ENCODE measurements at places on chromosomes 7 and 10. TPM values are rescaled to one million over a fixed set of nuclear protein-coding genes. Genes with fewer than 3 reads are reported as not detected.

SYT15 gene
- total RNA-seq, result 24.8 TPM

IKZF1 gene
- total RNA-seq, result 13.5 TPM

GCK gene
- 1.2 TPM for total RNA-seq

NPTX2 gene
- 11.5 TPM for total RNA-seq

VWA2 gene
- total RNA-seq, result not detected

NUTM2D gene
- total RNA-seq, result 2.7 TPM
